Peyer's patch (tissue), 4 donors: ENCODE measurements at places on chromosomes 3 and 15. TPM values are rescaled to one million over a fixed set of nuclear protein-coding genes. Genes with fewer than 3 reads are reported as not detected.

Gene CATSPER2
- 19.8 TPM for total RNA-seq

Gene VWA5B2
- total RNA-seq: 8.3 TPM

Gene PLAAT1
- not detected for total RNA-seq

Gene RBP2
- 1,988 TPM for total RNA-seq

Gene GOLGA8K
- not detected for total RNA-seq

- no peak for DNase-seq
- H3K4me1 ChIP-seq: no peaks in the 10 kb centered on the region
- no peak overlapping the region for H3K4me3 ChIP-seq
- H3K27me3 ChIP-seq: no peaks in the 10 kb centered on the region
Measured at GRCh38 chr3:159112724-159113123, 310.9 kb downstream of the MFSD1 start.

GRCh38 chr3:52017586-52017985 lies 21.9 kb upstream of the RPL29 start:
- no peaks in the 10 kb centered on the region for H3K36me3 ChIP-seq
- H3K27me3 ChIP-seq: no peaks in the 10 kb centered on the region
- no peak for DNase-seq
- H3K4me1 ChIP-seq: no peaks in the 10 kb centered on the region
- H3K27ac ChIP-seq: no peak overlapping the region
- no peak overlapping the region for H3K4me3 ChIP-seq

GRCh38 chr3:69671082-69671952 lies 67.9 kb upstream of the MITF start:
- H3K27me3 ChIP-seq: no peaks in the 10 kb centered on the region
- no peaks in the 10 kb centered on the region for H3K4me1 ChIP-seq
- H3K27ac ChIP-seq: no peak overlapping the region
- H3K4me3 ChIP-seq: no peak overlapping the region
- H3K36me3 ChIP-seq: no peaks in the 10 kb centered on the region

GRCh38 chr3:38605981-38606380 lies 43.5 kb downstream of the SCN5A start:
- no peak overlapping the region for H3K27ac ChIP-seq
- no peaks in the 10 kb centered on the region for H3K4me1 ChIP-seq
- H3K27me3 ChIP-seq: no peaks in the 10 kb centered on the region
- no peak for DNase-seq

DNA sequence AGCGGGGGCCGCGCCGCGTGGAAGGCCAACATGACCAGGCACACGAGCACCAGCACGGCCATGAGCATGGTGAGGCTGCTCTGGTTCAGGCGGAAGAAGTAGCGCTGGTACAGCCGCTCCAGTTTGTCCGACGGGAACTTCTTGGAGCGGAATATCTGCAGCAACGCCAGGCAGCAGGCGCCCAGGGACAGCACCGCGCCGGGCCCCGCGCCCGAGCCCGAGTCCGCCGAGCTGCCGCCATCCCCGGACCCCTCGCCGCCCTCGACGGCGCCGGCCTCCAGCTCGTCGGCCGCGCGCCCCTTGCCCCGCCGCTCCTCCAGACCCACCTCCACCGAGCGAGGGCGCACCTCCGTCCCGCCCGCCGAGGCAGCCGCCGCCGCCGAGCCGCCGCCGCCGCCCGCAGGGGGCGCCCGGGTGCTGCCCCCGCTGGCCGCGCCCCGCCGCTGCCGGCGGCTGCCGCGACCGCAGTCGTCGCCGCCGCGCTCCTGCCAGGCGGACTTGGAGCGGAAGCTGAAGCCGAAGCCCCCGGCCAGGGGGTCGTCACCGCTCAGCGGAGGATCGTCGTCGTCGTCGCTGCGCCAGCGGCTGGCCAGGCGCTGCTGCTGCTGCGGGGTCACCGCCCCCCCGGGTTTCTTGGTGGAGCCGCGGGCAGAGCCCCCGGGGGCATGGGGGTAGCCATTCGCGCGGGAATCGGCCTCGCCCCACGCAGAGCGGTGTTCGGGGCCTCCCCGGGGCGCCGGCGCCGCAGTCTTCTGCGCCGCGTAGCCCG lies 957 bp downstream of the ADCY5 start:
- H3K27me3 ChIP-seq: no peaks in the 10 kb centered on the region
- H3K36me3 ChIP-seq: no peaks in the 10 kb centered on the region
- peak overlapping the region; percentile 37 for H3K4me3 ChIP-seq

- peaks cover 99% of the 10 kb centered on the region for H3K36me3 ChIP-seq
- no peak for DNase-seq
- no peak overlapping the region for H3K4me3 ChIP-seq
- no peaks in the 10 kb centered on the region for H3K27me3 ChIP-seq
- no peak overlapping the region for H3K27ac ChIP-seq
- H3K4me1 ChIP-seq: no peaks in the 10 kb centered on the region
Measured at GRCh38 chr15:22871481-22872086, 33.1 kb downstream of the NIPA2 start.

DNA sequence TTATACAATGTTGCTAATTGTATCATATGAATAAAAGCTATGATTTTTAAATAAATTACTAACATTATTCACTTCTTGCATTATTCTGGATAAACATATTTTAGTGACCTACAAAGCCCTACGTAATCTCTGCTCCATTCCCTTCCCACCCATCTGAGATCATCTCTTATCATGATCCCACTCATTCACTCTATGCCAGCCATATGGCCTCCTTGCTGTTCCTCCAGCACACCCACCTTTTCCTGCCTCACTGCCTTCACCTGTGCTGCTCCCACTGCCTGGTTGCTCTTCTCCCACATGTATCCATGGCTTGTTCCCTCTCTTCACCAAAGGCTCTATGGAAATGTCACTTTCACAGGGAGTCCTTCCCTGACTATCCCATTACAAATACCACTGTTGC lies 7.3 kb upstream of the USP8 start:
- no peaks in the 10 kb centered on the region for H3K27me3 ChIP-seq
- H3K27ac ChIP-seq: no peak overlapping the region
- H3K4me1 ChIP-seq: no peaks in the 10 kb centered on the region
- no peaks in the 10 kb centered on the region for H3K36me3 ChIP-seq
- DNase-seq: no peak
